Gastroesophageal sphincter (tissue), 4 donors: ENCODE measurements at places on chromosomes 6 and 20.

DNA sequence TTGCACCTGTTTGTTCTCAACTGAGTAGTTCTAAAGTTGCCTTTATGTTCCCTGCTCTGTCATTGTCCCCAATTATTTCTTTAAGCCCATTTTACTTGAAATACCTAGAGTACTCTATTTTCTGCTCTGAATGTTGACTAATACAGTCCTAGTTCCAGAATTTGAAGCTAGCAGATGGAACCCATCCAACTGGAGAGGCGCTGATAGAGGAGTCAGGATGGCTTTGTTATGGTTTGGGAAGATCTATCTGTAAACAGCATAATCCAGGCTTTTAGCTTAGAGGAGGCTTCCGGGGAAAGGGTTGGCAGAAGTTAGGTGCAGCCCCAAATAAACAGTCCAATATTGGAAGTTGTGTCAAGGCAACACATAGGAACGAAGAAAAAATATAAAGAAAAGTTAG is 927.7 kb downstream of the TFAP2A start:
- H3K27ac ChIP-seq: no peak overlapping the region
- H3K4me3 ChIP-seq: no peak overlapping the region
- no peaks in the 10 kb centered on the region for H3K36me3 ChIP-seq
- ATAC-seq: no peak

DNA sequence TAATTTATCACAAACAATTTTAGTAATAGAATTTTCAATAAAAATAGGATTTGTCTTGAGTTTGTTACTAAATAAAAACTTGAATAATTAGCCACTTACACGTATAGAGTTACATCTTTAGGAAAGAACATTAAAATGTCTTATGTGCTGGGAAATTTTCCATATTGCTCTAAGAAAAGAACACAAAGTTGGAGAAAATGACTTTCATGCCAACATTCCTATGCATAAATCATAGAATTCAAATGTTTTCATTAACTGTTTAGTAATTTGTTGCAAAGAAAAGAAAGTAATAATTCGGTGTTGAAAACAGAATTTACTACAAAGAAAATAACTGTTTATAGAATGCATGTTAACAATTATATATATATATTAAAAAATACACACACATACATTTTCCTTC is 4.7 kb upstream of the TBC1D32 start:
- H3K4me1 ChIP-seq: no peaks in the 10 kb centered on the region
- H3K4me3 ChIP-seq: no peak overlapping the region
- H3K36me3 ChIP-seq: no peaks in the 10 kb centered on the region
- H3K27me3 ChIP-seq: no peaks in the 10 kb centered on the region
- no peak overlapping the region for H3K27ac ChIP-seq
- no peak for ATAC-seq

DNA sequence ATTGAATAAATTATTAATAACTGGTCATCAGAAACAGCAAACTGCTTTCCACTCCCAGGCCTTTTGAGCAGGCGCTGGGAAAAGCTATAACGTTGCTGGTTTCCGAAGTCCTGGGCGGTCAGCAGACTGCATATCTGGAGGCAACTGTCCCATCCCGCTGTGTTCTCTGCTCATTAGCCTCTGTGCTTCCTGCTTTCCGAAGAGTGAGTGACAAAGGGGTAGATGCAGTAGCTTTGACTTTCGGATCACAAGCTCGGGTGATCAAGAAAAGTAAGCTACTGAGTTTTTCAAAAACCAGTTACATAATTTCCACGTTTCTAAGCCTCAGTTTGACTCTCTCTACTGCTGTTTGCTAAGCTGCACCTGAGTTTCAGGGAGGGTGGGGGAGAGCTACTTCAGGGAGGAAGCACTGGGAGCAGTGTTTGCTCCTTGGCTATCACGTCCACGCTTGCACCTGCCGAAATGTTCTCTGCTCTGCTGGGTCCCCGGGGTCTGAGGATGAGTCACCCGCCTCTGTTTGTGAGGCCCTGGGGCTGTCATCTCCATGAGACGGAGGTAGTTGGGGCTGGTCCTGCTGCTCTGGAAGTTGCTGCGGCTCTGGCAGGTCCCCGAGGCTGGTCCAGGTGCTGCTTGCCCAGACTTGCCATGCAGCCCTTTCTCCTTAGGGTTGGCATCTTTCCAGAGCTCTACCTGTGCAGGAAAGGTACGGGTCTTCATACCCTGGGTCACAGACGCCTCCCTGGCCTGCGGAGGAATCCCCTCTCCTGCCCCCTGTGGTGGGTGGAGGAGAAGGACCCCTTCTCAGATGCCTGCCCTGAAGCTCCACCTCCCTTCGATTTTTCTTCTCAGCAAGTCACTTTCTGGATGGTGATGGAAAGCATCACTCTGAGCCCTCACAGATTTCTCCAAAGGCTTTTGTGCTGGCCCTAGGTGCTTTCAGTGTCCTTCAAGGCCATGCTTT is 220.0 kb downstream of the QKI start:
- peaks cover 43% of the 10 kb centered on the region for H3K27me3 ChIP-seq
- ATAC-seq: no peak
- H3K4me1 ChIP-seq: no peaks in the 10 kb centered on the region
- no peak overlapping the region for H3K27ac ChIP-seq
- no peaks in the 10 kb centered on the region for H3K36me3 ChIP-seq
- no peak overlapping the region for H3K4me3 ChIP-seq

- H3K4me3 ChIP-seq: no peak overlapping the region
These were observed 75.5 kb upstream of the ELOVL5 start for GRCh38 chr6:53424300-53424699.

DNA sequence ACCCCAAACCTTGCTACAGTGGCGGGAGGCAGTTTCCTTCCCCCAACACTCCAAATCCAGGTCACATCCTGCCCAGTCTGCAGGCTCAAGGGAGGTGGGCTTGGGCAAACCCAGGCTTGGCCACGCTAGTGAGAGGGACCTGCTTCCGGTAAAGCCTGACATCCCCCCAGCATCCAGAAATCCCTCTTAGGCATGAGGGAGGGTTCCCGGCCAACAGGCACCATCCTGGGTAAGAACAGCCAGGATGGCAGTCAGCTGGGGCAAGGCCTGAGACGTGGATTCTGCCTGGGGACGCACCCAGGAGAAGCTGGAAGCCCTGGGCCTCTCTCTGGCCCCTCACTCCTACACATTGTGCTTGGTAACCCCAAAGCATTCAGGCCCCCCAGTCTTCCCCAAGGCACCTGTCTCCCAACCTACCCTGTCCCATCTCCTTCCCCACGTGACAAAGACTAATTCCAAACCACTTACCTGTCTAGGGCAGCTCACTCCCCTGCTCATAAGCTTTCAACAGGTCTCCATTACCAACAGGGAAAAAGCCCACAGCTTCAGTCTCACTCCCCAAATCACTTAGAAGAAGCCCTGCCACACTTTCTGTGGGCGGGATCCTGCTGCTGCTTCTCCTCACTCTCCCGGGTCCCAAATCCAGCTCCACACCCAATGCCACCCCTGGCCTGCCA is 2.1 kb downstream of the C20orf144 start:
- H3K27me3 ChIP-seq: no peaks in the 10 kb centered on the region
- no peak for ATAC-seq
- no peaks in the 10 kb centered on the region for H3K4me1 ChIP-seq
- peak overlapping the region; percentile 89 for H3K27ac ChIP-seq
- no peaks in the 10 kb centered on the region for H3K36me3 ChIP-seq

DNA sequence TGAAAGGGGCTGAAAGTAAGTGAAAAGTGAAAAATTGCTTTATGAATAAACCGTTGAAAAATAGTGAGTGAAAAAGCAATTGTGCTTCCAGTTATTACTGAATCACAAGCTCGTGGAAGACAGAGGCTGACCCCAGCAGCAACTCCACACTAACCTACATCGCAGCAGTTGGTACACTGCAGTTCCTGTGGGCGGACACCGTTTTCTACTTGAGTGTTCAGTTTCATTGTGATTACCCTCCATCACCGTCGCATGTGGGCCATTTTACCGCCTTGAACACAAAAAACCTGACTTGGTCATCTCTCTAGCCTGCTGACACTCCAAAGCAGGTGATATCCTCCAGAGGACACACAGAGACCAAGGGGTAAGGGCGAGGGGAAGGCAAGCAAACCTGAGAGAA is 28.4 kb downstream of the PRDM1 start:
- no peak overlapping the region for H3K27ac ChIP-seq
- no peak for ATAC-seq
- H3K4me1 ChIP-seq: no peaks in the 10 kb centered on the region
- H3K27me3 ChIP-seq: peaks cover 5% of the 10 kb centered on the region

GRCh38 chr20:64277571-64278316 is 22.2 kb downstream of the PCMTD2 start:
- peaks cover 31% of the 10 kb centered on the region for H3K36me3 ChIP-seq
- no peaks in the 10 kb centered on the region for H3K27me3 ChIP-seq
- H3K27ac ChIP-seq: no peak overlapping the region
- ATAC-seq: no peak
- H3K4me1 ChIP-seq: no peaks in the 10 kb centered on the region

GRCh38 chr6:156820089-156820798 is 43.1 kb downstream of the ARID1B start:
- no peak for ATAC-seq
- H3K27ac ChIP-seq: no peak overlapping the region
- H3K36me3 ChIP-seq: no peaks in the 10 kb centered on the region
- H3K4me1 ChIP-seq: peaks cover 92% of the 10 kb centered on the region

- H3K36me3 ChIP-seq: no peaks in the 10 kb centered on the region
- ATAC-seq: no peak
- H3K4me1 ChIP-seq: no peaks in the 10 kb centered on the region
- H3K4me3 ChIP-seq: no peak overlapping the region
- H3K27ac ChIP-seq: no peak overlapping the region
These were observed 489.5 kb downstream of the CBLN4 start for GRCh38 chr20:55515832-55516231.

DNA sequence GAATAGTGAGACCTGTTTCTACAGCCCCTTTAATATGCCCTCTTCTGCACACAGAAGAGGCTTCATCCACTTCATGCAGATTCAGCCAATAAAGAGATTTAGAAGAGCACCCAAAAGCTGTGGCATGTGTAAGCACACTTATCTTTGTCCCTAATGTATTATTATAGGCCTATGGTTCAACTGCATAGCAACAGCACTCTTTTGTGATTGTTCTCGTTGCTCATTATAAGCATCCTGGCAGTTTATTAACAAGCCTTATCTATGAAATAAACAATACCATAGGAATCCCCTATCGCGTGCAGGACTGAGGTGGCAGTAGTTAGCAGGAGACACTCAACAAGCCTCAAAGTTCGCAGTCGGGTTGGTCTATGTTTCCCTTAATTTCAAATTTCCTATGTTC is 138.5 kb upstream of the BEND6 start:
- no peak for ATAC-seq
- peaks cover 9% of the 10 kb centered on the region for H3K4me1 ChIP-seq
- H3K27me3 ChIP-seq: no peaks in the 10 kb centered on the region
- H3K27ac ChIP-seq: no peak overlapping the region

DNA sequence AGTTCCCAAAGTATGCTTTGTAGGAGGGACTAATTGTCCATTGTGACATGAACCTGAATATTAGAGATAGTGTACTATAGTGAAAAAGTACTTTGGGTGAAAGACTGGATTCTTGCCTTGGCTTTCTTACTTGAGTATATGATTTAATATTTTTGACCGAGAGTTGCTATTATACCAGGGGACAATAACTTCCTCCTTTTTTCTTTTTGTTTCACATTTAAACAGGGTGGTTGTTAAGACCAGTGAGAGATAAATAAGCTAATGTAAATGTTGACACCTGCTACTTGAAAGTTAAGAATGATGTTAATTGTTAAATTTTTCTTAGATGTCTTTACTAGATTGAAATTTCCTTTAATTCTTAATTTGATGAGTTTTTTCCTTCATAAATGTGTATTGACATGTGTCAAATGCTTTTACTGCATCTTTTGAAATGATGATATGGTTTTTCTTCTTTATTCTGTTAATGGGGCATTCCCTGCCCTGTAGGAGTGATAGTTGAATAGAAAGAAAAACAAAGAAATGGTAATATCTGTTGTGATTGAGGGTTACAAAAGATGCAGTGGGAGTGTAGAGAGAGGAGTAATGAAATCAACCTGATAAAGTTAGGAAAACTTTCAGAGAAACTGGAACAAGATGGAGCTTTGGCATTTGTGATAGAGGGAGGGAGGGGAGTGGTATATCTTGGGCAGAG is 48.4 kb downstream of the ZFAND3 start:
- H3K4me3 ChIP-seq: no peak overlapping the region
- peaks cover 10% of the 10 kb centered on the region for H3K4me1 ChIP-seq
- no peaks in the 10 kb centered on the region for H3K36me3 ChIP-seq
- H3K27me3 ChIP-seq: no peaks in the 10 kb centered on the region
- no peak overlapping the region for H3K27ac ChIP-seq

- no peaks in the 10 kb centered on the region for H3K4me1 ChIP-seq
- H3K36me3 ChIP-seq: no peaks in the 10 kb centered on the region
- ATAC-seq: no peak
- peaks cover 59% of the 10 kb centered on the region for H3K27me3 ChIP-seq
- H3K4me3 ChIP-seq: no peak overlapping the region
- no peak overlapping the region for H3K27ac ChIP-seq
These were observed 260.3 kb downstream of the TAF4 start for GRCh38 chr20:61805365-61805764.

- ATAC-seq: peak; percentile 48
- H3K27me3 ChIP-seq: no peaks in the 10 kb centered on the region
- H3K27ac ChIP-seq: peak overlapping the region; percentile 24
- H3K4me3 ChIP-seq: no peak overlapping the region
- no peaks in the 10 kb centered on the region for H3K4me1 ChIP-seq
These were observed 176.2 kb downstream of the KIF16B start for GRCh38 chr20:16397086-16397485.

- no peaks in the 10 kb centered on the region for H3K36me3 ChIP-seq
- H3K4me1 ChIP-seq: no peaks in the 10 kb centered on the region
- no peak overlapping the region for H3K27ac ChIP-seq
- peaks cover 17% of the 10 kb centered on the region for H3K27me3 ChIP-seq
- H3K4me3 ChIP-seq: no peak overlapping the region
- no peak for ATAC-seq
These were observed 191.8 kb upstream of the ARG1 start for GRCh38 chr6:131381052-131381708.

GRCh38 chr20:3924304-3925112 is 35.3 kb downstream of the PANK2 start:
- H3K27ac ChIP-seq: no peak overlapping the region
- ATAC-seq: peak; percentile 22
- H3K27me3 ChIP-seq: no peaks in the 10 kb centered on the region
- H3K4me3 ChIP-seq: no peak overlapping the region
- H3K36me3 ChIP-seq: peaks cover 60% of the 10 kb centered on the region

DNA sequence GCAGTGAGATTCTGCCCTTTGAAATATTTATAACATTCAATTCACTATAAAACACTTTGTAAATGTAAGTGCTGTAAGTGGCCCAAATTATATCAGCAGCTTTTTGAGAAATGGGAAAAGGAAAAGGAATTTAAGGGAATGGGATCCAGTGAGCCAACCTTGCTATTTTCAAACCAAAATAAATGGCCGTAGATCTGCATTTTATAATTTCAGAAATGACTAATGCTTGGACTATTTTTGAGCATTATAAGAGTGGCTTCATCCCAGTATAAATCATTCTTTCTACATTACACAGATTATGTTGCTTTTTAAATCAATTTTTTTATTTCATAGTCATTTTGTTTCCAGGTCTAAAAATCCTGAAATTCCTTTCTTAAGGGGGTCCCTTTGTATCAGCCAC is 49.2 kb downstream of the ANKRD6 start:
- no peaks in the 10 kb centered on the region for H3K36me3 ChIP-seq
- no peak overlapping the region for H3K4me3 ChIP-seq
- H3K27me3 ChIP-seq: no peaks in the 10 kb centered on the region
- H3K4me1 ChIP-seq: peaks cover 12% of the 10 kb centered on the region
- no peak for ATAC-seq
- no peak overlapping the region for H3K27ac ChIP-seq

- peak overlapping the region; percentile 68 for H3K27ac ChIP-seq
- no peaks in the 10 kb centered on the region for H3K27me3 ChIP-seq
- peak; percentile 61 for ATAC-seq
- H3K36me3 ChIP-seq: no peaks in the 10 kb centered on the region
These were observed 53.5 kb downstream of the BCAS4 start for GRCh38 chr20:50848341-50848808.
